ENCODE measurements at places on chromosomes 6 and 20.

GRCh38 chr6:152091851-152092341, 284.4 kb downstream of the ESR1 start:
- DNase-seq = no peak

DNA sequence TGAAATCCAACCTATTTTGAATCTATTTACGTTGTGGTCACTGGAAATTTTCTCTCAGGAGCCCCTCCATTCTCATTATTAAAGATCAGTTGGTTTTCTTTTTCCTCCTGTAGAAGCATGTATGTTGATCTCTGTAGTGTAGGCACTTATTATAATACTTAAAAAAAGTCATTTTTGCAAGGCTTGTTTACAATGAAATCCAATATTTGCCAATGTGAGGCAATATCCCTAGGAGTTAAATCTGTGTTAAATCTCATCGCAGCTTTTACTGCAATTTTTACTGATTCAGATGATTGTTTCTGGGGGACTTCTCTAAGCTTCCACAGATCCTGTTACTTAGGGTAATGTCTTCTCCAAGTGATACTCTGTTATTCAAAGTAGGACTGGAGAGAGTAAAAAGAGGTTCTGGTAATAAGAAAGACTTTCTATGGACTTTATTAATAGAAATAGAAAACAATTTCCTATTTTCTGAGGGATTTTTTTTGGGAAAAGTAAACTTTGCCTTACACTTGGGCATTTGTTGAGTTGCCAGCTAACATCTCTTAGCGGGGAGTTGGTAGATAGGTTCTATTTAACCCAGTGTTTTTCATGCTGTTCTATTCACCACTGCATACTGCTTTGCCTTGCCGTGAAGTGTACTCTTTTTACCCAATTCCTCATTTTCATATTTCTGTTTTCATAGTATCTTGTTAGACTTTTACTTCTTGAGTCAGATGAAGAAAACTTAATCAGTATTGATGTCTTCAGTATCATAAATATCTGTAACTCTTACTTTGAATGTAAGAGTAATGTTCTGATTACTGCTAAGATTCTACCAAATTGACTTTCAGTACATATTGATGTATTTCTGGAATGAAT, 48.6 kb downstream of the CDKAL1 start:
- DNase-seq = no peak

- no peak for DNase-seq
Measured at GRCh38 chr6:105781915-105782314, 304.2 kb upstream of the PRDM1 start.

- no peak for DNase-seq
Measured at GRCh38 chr6:106749609-106750008, 120.2 kb downstream of the QRSL1 start.

GRCh38 chr6:106373502-106374239, 13.2 kb downstream of the CRYBG1 start:
- DNase-seq = no peak
